ENCODE measurements at places on chromosomes 12 and 14. TPM values are rescaled to one million over a fixed set of nuclear protein-coding genes. Genes with fewer than 3 reads are reported as not detected.

DNA sequence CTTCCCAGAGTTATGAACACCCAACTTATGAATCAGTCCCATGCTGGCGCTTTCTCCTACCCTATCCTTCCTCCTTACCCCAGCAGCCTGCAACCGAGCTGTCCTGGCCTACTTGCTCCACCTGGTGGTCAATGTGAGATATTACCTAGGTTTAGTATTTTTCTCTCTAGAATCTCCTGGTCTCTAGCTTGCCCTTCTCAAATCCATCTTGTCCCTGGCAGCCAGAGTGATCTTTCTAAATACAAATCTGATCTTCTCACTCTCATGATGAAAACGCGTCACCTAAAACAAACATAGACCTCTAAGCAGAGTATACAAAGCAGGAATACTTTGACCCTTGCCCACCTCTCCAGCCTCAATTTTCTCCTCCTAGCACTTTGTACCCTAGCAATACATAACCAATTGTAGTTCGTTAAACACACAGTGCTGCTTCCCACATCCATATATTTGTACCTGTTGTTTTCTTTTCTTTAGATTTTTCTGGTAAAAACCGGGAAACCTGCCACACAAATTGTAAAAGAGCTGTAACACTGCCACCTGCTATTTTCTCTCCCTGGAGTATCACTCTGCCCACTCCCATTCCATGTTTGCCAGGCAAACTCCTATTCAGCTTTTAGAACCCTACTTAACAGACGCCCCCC, 20.0 kb upstream of the TCP11L2 start:
- DNase-seq: peak; percentile 37

- no peak for DNase-seq
These were observed 22.8 kb upstream of the VCPKMT start for GRCh38 chr14:50139192-50139591.

RACGAP1 gene
- total RNA-seq: 125 TPM

TAS2R50 gene
- not detected for total RNA-seq

RNU4-1 gene
- total RNA-seq: not detected
